Glutamatergic neuron (in vitro differentiated cells): ENCODE measurements at places on chromosomes 1 and 21. TPM values are rescaled to one million over a fixed set of nuclear protein-coding genes. Genes with fewer than 3 reads are reported as not detected.

CASQ1 gene
- not detected for total RNA-seq

TRABD2B gene
- total RNA-seq: 0.64 TPM

KRTAP19-3 gene
- total RNA-seq: not detected

OR2T35 gene
- total RNA-seq: not detected

RGS7 gene
- 16.0 TPM for total RNA-seq

GRCh38 chr21:44862869-44863685, 10.4 kb downstream of the PTTG1IP start:
- H3K36me3 ChIP-seq: no peaks in the 10 kb centered on the region
- peak overlapping the region; percentile 12 for H3K4me3 ChIP-seq
- H3K4me1 ChIP-seq: peaks cover 66% of the 10 kb centered on the region
- peak; percentile 17 for DNase-seq
- peaks cover 18% of the 10 kb centered on the region for H3K27me3 ChIP-seq
- peak overlapping the region; percentile 49 for H3K27ac ChIP-seq

GRCh38 chr1:32798191-32798590, 19.0 kb downstream of the YARS1 start:
- peaks cover 10% of the 10 kb centered on the region for H3K36me3 ChIP-seq
- no peak for DNase-seq
- no peak overlapping the region for H3K27ac ChIP-seq
- no peak overlapping the region for H3K4me3 ChIP-seq

- no peaks in the 10 kb centered on the region for H3K27me3 ChIP-seq
- H3K4me3 ChIP-seq: no peak overlapping the region
- no peak overlapping the region for H3K27ac ChIP-seq
- peaks cover 4% of the 10 kb centered on the region for H3K4me1 ChIP-seq
Measured at GRCh38 chr1:213687832-213688231, 299.9 kb upstream of the PROX1 start.

- H3K36me3 ChIP-seq: no peaks in the 10 kb centered on the region
- H3K4me1 ChIP-seq: peaks cover 4% of the 10 kb centered on the region
- no peak overlapping the region for H3K4me3 ChIP-seq
- H3K27ac ChIP-seq: no peak overlapping the region
- peak; percentile 57 for DNase-seq
Measured at GRCh38 chr1:41812051-41812450, 106.7 kb downstream of the HIVEP3 start.

- H3K36me3 ChIP-seq: no peaks in the 10 kb centered on the region
- H3K27me3 ChIP-seq: peaks cover 9% of the 10 kb centered on the region
- peaks cover 5% of the 10 kb centered on the region for H3K4me1 ChIP-seq
- DNase-seq: no peak
- H3K4me3 ChIP-seq: no peak overlapping the region
Measured at GRCh38 chr21:42148097-42148496, 70.8 kb upstream of the ABCG1 start.

GRCh38 chr1:203126866-203127665, 460 bp upstream of the ADORA1 start:
- H3K36me3 ChIP-seq: no peaks in the 10 kb centered on the region
- H3K4me3 ChIP-seq: peak overlapping the region; percentile 76
- DNase-seq: peak; percentile 12
- H3K27ac ChIP-seq: peak overlapping the region; percentile 13

- no peak overlapping the region for H3K27ac ChIP-seq
- H3K36me3 ChIP-seq: no peaks in the 10 kb centered on the region
- H3K27me3 ChIP-seq: peaks cover 4% of the 10 kb centered on the region
- H3K4me3 ChIP-seq: no peak overlapping the region
- no peaks in the 10 kb centered on the region for H3K4me1 ChIP-seq
Measured at GRCh38 chr1:29289493-29289892, 53.2 kb downstream of the PTPRU start.

- H3K4me3 ChIP-seq: no peak overlapping the region
- no peaks in the 10 kb centered on the region for H3K27me3 ChIP-seq
- H3K36me3 ChIP-seq: no peaks in the 10 kb centered on the region
- no peak overlapping the region for H3K27ac ChIP-seq
- H3K4me1 ChIP-seq: no peaks in the 10 kb centered on the region
Measured at GRCh38 chr21:20902998-20903397, 95.2 kb upstream of the NCAM2 start.
